ENCODE measurements at places on chromosomes 16 and 17.

DNA sequence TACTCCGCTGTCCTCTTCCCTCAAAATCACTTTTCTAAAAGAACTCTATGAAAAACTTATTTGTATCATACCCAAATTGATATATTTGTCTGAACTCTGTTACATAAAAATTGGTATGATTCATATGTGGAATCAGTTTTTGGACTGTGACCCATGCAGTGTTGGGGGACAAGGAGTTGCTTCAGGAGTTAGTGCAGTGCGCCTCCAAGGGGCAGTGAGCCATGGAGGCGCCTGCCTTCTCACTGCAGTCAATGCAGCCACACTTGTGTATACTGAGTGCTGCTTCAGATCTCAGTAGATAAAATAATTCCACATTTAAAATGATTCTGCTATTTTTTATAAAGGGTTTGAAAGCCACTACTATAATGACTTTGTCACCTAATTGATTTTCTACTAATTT lies 32.5 kb downstream of the DGKE start:
- DNase-seq: no peak

GRCh38 chr16:12540290-12540689 lies 263.4 kb downstream of the CPPED1 start:
- DNase-seq: no peak

- no peak for DNase-seq
Observed at GRCh38 chr16:89687092-89687940, 827 bp downstream of the CDK10 start.

DNA sequence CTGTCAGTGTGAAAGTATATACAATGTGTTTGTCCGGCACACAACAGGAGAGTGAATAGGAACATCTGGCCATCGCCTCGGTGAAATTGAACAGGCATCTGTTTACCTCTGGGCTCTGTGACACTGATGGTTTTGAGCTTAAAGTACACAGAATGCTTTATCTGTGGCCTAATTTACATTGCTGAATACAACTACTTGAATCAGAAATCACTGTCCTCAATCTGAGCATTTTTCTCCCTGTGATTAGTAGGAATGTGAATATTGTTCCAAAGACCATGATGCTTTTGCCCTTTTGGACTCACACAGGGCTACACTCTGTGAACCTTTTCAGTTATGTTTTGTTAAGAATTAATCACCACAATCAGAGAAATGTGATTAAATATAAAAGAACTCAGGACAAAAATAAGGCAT lies 323.0 kb upstream of the TBX2 start:
- no peak for DNase-seq

DNA sequence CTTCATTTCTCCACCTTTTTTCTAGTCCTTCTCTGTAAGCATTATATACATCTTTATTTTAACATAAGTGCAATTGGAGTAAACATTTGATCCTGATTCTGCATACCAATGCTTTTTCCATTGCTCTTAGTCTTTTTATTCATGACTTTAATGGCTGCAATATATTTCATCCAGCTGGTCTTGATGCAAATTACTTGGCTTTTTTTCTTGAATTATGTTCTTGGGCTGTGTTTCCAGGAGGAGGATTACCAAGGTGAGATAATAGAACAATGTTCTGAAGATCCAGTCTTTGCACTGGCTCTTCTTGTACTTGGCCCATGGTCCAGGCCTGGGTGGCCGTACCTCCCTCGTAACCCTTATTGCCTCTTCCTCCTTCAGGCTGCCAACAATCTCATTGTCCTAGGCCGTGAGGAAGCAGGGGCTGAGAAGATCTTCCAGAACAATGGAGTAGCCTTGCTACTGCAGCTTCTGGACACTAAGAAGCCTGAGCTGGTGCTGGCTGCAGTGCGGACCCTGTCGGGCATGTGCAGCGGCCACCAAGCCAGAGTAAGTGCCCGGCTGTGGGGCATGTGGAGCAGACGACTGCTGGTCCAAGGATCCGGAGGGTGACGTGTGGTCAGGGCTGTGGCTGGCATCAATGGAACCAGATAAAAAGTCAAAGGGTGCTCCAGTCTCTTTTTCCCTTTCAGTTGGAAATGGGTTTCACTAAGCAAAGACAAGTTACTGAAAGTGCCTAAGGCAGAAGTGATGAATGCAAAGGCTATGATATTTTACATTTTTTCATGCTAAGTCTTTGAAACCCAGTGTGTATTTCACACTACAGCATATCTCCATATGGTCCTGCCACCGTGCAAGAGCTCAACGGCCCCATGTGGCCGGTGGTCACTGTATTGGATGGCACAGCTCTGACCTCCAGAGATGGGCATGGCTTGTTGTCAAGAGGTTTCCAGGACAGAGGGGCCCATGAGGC lies 6.9 kb downstream of the UNC45B start:
- no peak for DNase-seq

GRCh38 chr17:48483004-48483403 lies 47.8 kb downstream of the HOXB1 start:
- no peak for DNase-seq

DNA sequence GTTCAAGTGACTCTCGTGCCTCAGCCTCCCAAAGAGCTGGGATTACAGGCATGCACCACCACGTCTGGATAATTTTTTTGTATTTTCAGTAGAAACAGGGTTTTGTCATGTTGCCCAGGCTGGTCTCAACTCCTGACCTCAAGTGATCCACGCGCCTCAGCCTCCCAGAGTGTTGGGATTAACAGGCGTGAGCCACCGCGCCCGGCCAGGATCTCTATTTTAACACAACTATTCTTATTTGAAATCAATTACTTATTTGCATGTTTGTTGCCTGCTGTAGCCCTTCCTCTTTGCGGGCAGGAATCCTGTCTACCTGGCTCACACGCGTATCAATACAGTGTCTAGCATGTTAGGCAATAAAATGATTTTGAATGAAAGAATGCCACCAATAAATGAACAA lies 818 bp upstream of the CNEP1R1 start:
- DNase-seq: no peak

- no peak for DNase-seq
Observed at GRCh38 chr17:82848022-82848592, 8.3 kb upstream of the ZNF750 start.

DNA sequence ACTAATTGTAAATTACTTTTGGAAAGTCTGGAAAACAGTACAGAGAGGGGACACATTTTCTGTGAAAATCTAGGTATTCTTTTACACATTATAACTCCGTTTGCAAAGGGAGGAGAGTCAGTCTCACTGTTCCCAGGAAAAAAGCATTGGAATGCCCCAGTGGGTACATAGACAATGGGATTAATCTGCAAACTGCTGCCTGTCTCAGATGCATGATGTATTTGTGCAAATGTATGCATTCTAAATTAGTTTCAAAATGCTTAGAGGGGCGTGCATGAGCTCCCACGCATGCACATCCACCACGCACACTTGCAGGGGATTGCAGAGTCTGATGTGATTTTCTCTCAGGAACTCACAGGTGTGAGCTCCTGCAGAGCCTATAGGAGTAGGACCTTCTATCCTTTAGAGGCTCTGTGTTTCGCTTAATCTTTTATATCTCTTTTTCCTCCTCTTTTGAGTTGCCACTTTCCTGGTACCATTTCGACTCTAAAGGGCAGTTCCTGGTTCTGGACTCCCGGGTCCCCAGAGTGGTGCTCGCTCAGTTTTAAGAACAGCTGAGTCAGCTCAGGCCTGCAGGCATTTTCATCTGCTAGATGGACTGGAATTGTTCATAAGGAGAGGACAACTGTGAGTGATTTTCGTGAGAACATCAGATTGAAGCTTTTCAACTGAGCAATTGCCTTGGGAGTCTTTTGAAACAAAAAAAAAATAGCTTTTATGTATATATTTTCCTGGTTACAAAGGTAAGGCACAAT lies 1.1 kb downstream of the BCO1 start:
- DNase-seq: no peak

DNA sequence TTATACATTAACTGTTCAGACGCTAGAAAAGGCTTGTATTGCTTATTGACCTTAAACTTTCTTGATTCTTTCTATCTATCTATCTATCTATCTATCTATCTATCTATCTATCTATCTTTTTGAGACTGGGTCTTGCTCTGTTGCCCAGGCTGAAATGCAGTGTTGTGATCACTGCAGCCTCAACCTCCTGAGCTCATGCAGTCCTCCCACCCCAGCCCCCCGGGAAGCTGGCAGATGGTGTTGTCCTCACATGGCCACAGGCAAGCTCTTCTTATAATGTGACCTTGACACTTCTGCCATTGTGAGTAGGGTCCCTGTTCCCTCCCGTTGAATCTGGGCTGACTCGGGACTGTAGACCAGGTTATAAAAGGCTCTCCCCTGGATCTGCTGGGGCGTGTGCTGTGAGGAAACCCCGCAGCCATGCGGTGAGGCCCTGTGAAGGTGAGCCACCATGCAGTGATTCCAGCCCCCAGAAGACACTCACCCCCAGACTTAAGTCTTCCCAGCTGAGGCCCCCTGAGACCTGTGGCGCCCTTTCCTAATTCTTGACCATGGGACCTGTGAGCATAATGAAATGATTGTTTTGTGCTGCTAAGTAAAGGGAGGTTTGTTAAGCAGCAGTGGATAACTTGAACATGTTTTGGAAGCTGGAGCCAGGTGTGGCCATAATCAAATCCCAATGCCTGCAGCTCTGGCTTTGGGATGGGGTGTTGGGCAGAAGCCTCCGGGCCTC lies 54.3 kb downstream of the RPTOR start:
- no peak for DNase-seq

DNA sequence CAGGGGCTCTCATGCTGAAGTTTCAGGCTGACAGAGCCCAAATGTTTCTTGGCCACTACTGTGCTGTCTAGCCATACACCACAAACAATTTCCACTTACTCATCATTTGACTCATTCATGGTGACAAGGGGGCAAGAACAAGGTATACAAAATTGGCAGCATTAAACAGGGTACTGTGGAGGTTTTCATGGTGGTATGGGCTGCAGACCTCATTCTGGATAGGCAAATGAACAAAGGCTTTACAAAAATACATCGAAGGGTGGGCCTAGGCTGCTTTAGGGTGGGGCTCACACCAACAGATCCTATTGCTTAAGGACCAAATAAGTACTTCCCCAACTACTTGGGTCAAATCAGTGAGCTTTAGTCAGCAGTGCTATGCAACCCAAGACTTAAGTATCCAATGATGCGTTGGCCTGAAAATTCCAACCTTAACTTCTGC lies 53.0 kb downstream of the N4BP1 start:
- DNase-seq: no peak

DNA sequence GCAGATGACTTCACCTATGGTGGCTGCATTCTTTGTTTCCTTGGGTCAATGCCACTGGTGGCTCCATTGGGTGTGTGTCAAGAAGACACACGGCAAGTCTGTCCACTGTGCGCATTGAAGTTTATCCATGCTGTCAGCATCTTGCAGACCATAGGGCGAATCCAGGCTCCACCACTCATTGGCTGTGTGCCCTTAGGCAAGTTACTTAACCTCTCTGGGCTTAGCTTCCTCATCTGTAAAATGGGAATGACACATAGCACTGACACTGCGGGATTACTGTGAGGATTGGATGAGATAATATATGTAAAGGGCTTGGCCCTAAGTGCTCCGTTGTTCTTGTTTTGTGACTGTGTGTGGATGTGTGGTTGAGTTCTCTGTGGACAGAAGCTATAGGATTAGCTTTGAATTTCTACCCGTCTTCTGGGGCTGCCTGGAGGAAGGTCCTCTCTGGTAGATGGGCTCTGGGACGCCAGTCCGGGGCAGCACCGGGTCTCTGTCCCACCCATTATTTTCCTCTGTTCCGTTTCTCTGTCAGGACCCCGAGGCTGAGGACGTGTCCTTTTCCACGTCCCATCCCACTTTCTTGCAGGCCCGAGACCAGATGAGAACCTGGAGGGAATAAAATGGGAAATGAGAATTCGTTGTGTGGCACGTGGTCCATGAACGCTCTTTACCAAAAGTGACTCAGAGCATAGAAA lies 178.4 kb downstream of the IRF8 start:
- no peak for DNase-seq

GRCh38 chr16:8831871-8832716 lies 34.5 kb downstream of the PMM2 start:
- no peak for DNase-seq

GRCh38 chr16:48157302-48157701 lies 1.5 kb upstream of the ABCC12 start:
- DNase-seq: no peak

DNA sequence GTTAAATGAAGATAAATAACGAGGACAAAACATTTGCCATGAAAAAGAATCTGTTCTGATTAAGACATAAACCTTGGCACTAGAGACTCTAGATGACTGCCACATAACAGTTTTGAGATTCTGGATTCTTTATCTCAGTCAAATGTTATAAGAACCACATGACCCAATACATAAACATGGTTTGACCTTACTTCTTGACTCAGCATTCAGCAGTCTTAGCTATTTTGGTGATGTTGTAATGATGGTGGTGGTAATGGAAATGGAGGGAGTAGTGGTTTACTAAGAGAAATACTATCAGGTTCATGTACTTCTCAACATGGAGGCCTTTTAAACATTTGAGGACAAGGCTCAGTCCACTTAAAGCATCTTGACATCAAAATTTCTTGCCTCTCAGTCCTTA lies 925.4 kb downstream of the CDH11 start:
- no peak for DNase-seq

GRCh38 chr16:85696781-85697180 lies 8.0 kb upstream of the GINS2 start:
- DNase-seq: no peak

GRCh38 chr16:27408602-27409031 lies 6.6 kb downstream of the IL21R start:
- no peak for DNase-seq

GRCh38 chr16:55498101-55498500 lies 10.8 kb upstream of the LPCAT2 start:
- no peak for DNase-seq

- DNase-seq: no peak
Observed at GRCh38 chr17:46935658-46936266, 12.8 kb downstream of the GOSR2 start.

- no peak for DNase-seq
Observed at GRCh38 chr16:78744796-78745107, 645.3 kb downstream of the WWOX start.

- DNase-seq: no peak
Observed at GRCh38 chr17:70622368-70623260, 453.3 kb downstream of the KCNJ2 start.

GRCh38 chr17:7108981-7109380 lies 5.6 kb downstream of the ASGR2 start:
- DNase-seq: no peak
